ENCODE measurements at places on chromosomes 7 and 10. TPM values are rescaled to one million over a fixed set of nuclear protein-coding genes. Genes with fewer than 3 reads are reported as not detected.
A peak's percentile ranks its signal among the peaks of the same experiment; 100 is the strongest.

ZPBP gene
- total RNA-seq = not detected

STMP1 gene
- 25.8 TPM for total RNA-seq

TUBAL3 gene
- 0.14 TPM for total RNA-seq

GDF10 gene
- 0.49 TPM for total RNA-seq

CRTAC1 gene
- not detected for total RNA-seq

C10orf95 gene
- total RNA-seq = 0.33 TPM

ENO4 gene
- not detected for total RNA-seq

RFC2 gene
- total RNA-seq = 94.7 TPM

FGFR2 gene
- total RNA-seq = not detected

MEPCE gene
- 55.8 TPM for total RNA-seq

DNA sequence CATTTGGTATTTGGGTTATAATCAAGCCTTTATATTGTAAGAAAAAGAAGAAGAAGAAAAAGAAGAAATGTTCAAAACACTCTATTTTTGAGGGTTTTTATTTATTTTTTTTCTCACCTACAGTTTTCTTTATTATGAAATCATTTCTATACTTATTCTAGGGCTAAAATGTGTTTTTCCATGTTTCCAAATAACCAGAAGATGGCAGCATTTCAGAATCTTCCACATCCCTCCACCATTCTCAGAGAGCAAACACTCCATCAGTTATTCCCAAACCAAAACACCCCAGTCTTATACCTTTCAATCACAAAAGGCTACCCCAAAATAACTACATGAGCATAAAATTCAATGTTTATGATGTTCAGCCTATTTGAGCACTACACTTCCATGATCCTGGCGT is 38.7 kb upstream of the PPP1R17 start:
- H3K4me1 ChIP-seq = no peaks in the 10 kb centered on the region
- no peaks in the 10 kb centered on the region for H3K36me3 ChIP-seq
- no peak for DNase-seq
- H3K27me3 ChIP-seq = no peaks in the 10 kb centered on the region
- H3K4me3 ChIP-seq = no peak overlapping the region

DNA sequence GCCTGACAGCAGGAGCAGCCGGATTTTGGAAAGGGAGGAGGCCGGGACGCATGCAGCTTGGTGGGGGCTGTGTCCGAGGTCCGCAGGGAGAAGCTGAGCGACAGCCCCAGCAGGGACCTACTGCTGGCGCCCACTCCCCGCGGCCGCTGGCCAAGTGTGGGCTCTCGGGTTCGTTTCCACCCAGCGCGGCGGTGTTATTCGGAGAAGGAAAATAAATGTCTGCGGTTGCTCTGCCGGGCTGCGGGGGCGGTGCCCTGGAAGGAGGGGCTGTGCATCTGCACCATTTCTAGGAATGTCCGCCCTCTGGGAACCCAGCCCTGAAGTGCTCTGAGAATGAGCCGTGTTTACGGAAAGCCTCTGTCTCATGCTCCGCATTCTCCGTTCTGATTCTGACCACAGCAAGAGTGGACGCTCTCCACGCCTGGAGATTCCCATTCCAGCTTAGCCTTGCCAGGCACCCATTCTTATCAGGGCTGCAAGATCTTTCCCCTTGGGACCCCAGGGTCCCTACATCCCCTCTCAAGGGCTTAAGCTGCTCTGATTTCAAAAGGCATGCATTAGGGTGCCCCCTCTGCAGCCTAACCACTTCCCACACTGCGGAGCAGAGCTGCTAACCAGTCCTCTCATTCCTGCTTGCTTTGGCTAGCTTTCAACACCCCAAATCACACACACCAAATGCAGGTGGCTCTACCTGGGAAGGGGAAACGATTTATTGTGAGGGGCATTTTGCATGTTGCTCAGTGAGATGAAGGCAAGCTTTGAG is 256.6 kb upstream of the GLI3 start:
- DNase-seq = peak; percentile 60
- H3K4me3 ChIP-seq = peak overlapping the region; percentile 54
- peaks cover 15% of the 10 kb centered on the region for H3K27me3 ChIP-seq
- H3K4me1 ChIP-seq = peaks cover 6% of the 10 kb centered on the region
- H3K27ac ChIP-seq = no peak overlapping the region
- no peaks in the 10 kb centered on the region for H3K36me3 ChIP-seq

DNA sequence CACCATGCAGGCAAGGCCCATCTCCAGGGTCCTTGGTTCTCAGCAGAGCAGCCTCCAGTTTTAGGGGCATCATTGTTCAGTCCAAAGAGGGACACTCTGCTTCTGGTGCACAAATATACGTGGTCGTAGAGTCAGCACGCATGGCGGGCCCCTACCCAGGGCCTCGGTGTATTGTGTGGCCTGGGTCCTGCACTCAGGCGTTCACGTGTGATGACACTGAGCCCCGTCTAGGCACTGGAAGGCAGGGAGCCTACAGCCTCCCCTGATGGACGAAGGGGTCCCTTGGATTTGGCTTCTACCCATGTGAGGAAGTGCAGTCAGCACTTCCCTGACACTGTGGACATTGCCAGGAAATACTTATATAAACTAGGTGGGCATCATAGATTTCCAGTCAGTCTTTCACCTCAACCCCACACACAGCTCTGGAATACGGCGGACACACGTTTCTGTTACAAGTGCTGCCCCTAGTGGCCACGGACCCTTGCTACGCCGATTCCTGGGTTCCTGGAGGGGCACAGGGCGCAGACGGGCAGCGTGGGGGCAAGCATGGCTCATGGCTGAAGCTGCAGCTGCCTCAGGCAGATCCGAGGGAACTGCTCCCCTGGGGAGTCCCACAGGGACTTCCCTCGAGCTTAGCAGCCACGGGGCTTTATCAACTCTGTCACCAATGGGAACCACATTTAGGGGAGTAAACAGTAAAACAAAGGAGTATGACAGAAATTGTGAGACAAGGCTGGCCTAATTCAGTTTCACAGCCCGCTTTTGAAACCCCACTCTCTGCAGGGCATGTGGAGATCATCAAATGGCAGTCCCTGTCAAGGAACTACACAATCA is 25.4 kb downstream of the AIFM2 start:
- peak; percentile 61 for DNase-seq
- H3K4me3 ChIP-seq = no peak overlapping the region
- H3K36me3 ChIP-seq = peaks cover 2% of the 10 kb centered on the region
- H3K4me1 ChIP-seq = peaks cover 2% of the 10 kb centered on the region
- H3K27me3 ChIP-seq = no peaks in the 10 kb centered on the region

DNA sequence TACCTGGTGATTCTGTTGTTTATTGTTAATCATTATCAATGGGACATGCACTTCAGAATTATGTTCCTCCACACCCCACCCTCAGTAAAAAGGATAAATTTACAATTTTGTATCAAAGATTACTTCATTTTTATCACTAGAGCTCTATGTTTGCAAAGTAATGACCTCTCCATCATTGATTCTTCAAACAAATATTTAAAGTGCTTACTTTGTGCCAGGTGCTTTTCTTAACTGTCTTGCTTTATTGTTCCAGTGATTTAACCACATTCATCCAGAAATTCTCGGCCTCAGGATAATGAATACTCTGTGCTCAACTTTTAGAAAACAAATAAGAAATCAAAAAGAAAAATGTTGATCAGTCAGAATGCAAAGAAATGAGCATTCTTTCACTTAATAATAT is 144.9 kb upstream of the FOXP2 start:
- no peaks in the 10 kb centered on the region for H3K27me3 ChIP-seq
- H3K27ac ChIP-seq = no peak overlapping the region
- H3K4me3 ChIP-seq = no peak overlapping the region
- no peaks in the 10 kb centered on the region for H3K4me1 ChIP-seq

- H3K4me1 ChIP-seq = peaks cover 28% of the 10 kb centered on the region
- peaks cover 6% of the 10 kb centered on the region for H3K27me3 ChIP-seq
- peak overlapping the region; percentile 56 for H3K27ac ChIP-seq
- peak overlapping the region; percentile 34 for H3K4me3 ChIP-seq
These were observed 55.3 kb downstream of the SH3PXD2A start for GRCh38 chr10:103800089-103800488.

- H3K27ac ChIP-seq = no peak overlapping the region
- H3K4me1 ChIP-seq = no peaks in the 10 kb centered on the region
- H3K4me3 ChIP-seq = no peak overlapping the region
These were observed 182.9 kb downstream of the XPNPEP1 start for GRCh38 chr10:109740436-109740835.

DNA sequence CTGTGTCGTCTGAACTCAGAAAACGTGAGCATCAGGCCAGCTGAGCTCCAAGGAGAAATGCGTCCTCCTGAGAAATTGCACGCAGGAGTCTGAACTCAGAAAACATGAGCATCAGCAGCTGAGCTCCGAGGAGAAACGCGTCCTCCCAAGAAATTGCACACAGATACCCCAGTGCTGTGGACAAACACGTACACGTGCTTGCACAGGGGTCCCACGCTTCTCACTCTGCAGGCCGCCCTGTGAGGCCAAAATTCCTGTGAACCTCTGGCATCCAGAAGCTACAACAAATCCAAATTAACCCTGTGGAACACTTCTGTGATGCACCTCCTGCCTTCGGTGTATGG is 133.8 kb downstream of the WDR37 start:
- no peaks in the 10 kb centered on the region for H3K36me3 ChIP-seq
- DNase-seq = no peak
- peaks cover 8% of the 10 kb centered on the region for H3K4me1 ChIP-seq
- H3K4me3 ChIP-seq = no peak overlapping the region
- H3K27me3 ChIP-seq = peaks cover 4% of the 10 kb centered on the region

DNA sequence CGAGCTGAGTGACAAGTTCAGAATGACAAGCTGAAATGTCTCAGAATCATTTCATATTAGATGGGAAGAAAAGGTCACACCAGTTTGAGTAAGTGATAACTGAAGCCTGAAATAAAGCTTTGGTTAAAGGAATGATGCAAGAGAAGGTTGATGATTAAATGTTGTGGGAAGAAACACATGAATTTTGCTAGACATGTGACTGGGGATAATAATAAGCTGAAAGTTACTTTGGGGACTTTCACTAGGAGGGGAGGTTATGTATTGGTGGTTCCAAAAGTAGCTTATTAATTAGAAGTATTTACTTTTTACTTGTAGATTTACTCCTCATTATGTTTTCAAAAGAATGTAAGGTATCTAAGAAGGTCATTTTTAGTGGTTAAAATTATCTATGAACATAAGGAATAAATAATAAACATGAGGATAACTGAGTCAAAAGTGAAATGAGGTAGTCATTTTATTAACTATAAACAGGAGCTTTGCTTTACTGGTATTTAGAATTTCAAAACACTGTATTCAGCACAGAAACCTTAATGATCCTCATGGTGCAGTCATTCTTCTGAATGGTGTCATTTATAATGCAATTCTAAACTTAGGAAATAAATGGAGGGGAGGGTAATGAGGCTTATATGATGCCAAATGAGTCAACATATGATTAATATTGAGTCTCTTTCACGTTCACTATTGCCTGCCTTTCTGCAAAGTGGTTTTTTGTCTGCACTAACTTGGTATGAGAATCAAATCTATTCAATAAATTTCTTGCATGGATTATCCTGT is 63.7 kb downstream of the PRKG1 start:
- no peak for DNase-seq
- no peaks in the 10 kb centered on the region for H3K27me3 ChIP-seq
- H3K36me3 ChIP-seq = no peaks in the 10 kb centered on the region

DNA sequence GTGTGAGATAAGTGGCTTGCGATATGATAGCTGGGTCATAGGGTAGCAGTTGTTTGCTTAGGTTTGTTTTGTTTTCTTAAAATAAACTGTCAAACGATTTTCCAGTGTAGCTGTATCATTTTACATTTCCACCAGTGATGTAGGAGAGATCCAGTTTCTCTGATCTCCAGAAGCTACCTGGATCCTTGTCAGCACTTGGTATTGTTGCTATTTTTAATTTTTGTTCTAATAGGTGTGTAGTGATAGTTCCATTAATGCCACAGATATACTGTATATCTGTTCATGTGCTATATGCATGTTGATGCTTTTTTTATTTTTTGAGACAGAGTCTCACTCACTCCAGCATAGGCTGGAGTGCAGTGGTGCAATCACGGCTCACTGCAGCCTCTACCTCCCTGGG is 44.4 kb downstream of the GOLGA7B start:
- no peak overlapping the region for H3K4me3 ChIP-seq
- H3K27ac ChIP-seq = no peak overlapping the region
- no peak for DNase-seq
- H3K27me3 ChIP-seq = peaks cover 5% of the 10 kb centered on the region
- no peaks in the 10 kb centered on the region for H3K36me3 ChIP-seq
- H3K4me1 ChIP-seq = no peaks in the 10 kb centered on the region

DNA sequence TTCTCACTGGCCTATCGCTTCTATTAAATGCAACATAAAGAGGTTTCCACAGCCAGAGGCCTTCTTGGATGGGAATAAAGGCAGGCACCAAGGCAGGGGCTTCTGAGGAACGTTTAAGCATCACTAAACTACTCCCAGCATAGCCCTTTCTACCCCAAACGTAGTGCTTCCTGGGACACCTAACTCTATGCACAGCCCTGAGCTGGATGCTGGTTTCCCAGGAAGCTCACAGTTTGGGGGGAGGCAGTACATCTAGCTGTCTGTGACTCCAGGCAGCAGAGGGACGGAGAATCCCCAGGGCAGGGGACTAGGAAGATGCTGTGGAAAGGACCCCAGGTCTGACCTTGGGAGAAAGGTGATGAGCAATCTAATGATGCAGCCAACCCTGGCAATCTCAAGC is 192.8 kb upstream of the ZMIZ1 start:
- H3K4me3 ChIP-seq = no peak overlapping the region
- peaks cover 15% of the 10 kb centered on the region for H3K27me3 ChIP-seq
- H3K27ac ChIP-seq = no peak overlapping the region
- peaks cover 2% of the 10 kb centered on the region for H3K4me1 ChIP-seq

- H3K4me1 ChIP-seq = no peaks in the 10 kb centered on the region
- DNase-seq = no peak
- no peak overlapping the region for H3K27ac ChIP-seq
These were observed 1339.4 kb downstream of the XPNPEP1 start for GRCh38 chr10:108583877-108584276.

- no peak for DNase-seq
- no peak overlapping the region for H3K4me3 ChIP-seq
- no peak overlapping the region for H3K27ac ChIP-seq
- no peaks in the 10 kb centered on the region for H3K4me1 ChIP-seq
- peaks cover 3% of the 10 kb centered on the region for H3K36me3 ChIP-seq
These were observed 42.3 kb upstream of the CYCS start for GRCh38 chr7:25167262-25167843.

GRCh38 chr7:22361320-22361719 is 4.4 kb upstream of the RAPGEF5 start:
- peaks cover 26% of the 10 kb centered on the region for H3K27me3 ChIP-seq
- H3K36me3 ChIP-seq = no peaks in the 10 kb centered on the region
- peaks cover 3% of the 10 kb centered on the region for H3K4me1 ChIP-seq
- H3K27ac ChIP-seq = no peak overlapping the region

GRCh38 chr10:14474656-14475055 is 143.9 kb upstream of the FRMD4A start:
- H3K4me1 ChIP-seq = no peaks in the 10 kb centered on the region
- DNase-seq = no peak
- H3K27ac ChIP-seq = no peak overlapping the region
- H3K36me3 ChIP-seq = no peaks in the 10 kb centered on the region
- no peak overlapping the region for H3K4me3 ChIP-seq

GRCh38 chr7:4682621-4683042 is 537 bp downstream of the FOXK1 start:
- no peaks in the 10 kb centered on the region for H3K27me3 ChIP-seq
- H3K4me3 ChIP-seq = peak overlapping the region; percentile 90
- H3K36me3 ChIP-seq = peaks cover 17% of the 10 kb centered on the region
